ENCODE measurements at places on chromosomes 1 and 21.
A peak's percentile ranks its signal among the peaks of the same experiment; 100 is the strongest.

DNA sequence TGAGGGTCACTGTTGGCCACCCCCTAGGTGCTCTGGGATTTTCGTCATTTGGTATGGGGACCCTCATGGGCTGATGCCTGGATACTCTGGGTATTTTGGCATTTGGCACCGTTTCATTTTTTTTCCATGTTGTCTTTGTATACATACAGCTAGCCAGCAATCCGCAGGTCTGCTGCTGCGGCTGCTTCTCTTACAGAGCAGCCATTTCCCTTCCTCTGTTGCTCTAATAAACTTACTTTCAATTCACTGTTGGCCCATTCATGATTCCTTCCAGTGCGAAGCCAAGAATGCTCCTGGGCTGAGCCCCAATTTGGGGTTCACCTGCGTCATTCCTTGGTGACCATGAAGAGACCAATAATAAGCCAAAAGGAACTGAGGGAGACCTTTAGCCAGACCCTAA is 21.5 kb downstream of the GON4L start:
- no peak for DNase-seq

DNA sequence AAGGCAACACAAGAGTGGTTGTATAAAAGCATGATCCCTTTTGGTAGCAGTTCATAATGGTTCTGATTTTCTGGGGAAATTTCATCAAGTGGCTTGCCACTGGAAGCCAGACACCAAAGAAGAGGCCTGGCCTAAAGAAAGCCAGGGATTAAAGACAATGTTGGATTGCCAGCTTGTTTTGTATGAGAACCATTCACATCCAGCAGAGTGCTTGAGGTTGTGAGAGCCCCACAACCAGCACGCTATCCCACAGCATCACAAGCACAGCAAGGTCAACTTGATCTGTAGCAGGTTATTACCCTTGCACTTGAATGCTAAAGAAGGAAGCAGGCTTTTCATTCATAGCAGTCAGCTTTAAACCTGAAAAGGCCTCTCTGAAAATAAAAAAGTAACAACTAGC is 399.8 kb downstream of the PLPP3 start:
- no peak for DNase-seq

DNA sequence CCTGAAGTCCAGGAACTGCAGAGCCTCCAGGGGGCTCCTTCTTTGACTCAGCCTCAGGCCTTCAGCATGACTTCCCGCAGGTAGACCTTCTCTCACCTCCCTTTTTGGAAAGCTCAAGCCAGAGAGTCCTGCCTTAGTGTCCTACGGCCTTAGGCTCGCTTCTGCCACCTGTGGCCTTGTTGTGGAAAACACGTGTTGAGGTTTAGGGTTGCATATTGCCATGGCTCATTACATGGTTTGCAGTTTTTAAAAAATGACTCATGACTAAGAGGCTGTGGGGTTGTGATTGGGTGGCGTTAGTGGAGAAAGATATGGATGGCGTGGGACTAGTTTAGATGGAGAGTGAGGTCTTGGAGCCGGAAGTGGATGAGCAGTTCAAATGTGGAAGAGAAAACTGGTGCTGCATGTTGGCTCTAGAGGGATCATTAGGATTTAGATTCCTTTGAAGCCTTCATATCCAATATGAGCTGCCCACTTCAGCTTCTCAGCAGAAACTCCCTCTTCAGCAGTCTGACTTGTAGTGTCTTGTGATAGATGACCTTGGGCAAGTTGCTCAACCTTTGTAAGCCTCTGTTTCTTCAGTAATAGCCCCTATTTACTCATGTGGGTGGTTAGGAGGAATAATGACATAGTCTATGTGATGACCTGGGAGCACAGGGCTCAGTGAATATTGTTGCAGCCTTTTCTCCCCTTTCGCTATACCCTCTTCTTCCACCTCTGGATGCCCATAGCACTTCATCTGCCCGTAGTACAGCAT is 6.5 kb upstream of the FGGY start:
- no peak for DNase-seq

- DNase-seq, result no peak
These were observed 461.1 kb downstream of the DSCAM start for GRCh38 chr21:40385883-40386282.

DNA sequence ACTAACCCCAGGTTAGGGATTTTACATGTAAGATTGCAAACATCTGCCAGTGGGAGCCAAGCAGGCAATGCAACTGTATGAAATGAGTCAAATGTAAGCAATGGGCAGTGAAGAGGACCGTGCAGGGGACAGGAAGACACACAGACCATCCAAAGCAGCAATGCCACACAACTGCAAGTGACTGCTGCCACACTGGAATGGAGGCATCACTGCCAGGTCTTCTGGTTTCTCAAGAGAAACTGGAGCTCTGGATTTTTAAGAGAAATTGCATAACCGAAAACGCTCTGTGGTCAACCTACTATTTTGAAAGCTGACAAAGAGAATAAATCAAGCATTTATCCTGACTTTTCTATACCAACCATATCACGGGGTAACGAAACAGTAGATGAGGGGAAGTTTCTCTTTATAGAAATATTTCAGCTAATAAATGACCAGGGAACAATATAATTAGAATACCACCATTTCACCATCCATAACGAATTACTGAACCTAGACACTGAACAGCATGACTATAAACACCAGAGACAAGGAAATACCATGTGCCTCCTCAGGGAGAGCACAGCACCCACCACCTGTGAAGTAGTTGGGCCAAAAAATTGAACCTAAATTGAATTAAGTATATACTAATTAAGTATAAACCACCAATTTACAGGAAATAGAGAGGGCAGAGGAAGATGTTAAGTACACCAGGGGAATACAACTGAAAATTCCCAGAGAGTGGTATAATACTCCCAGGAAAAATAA is 4.4 kb downstream of the AK2 start:
- no peak for DNase-seq

DNA sequence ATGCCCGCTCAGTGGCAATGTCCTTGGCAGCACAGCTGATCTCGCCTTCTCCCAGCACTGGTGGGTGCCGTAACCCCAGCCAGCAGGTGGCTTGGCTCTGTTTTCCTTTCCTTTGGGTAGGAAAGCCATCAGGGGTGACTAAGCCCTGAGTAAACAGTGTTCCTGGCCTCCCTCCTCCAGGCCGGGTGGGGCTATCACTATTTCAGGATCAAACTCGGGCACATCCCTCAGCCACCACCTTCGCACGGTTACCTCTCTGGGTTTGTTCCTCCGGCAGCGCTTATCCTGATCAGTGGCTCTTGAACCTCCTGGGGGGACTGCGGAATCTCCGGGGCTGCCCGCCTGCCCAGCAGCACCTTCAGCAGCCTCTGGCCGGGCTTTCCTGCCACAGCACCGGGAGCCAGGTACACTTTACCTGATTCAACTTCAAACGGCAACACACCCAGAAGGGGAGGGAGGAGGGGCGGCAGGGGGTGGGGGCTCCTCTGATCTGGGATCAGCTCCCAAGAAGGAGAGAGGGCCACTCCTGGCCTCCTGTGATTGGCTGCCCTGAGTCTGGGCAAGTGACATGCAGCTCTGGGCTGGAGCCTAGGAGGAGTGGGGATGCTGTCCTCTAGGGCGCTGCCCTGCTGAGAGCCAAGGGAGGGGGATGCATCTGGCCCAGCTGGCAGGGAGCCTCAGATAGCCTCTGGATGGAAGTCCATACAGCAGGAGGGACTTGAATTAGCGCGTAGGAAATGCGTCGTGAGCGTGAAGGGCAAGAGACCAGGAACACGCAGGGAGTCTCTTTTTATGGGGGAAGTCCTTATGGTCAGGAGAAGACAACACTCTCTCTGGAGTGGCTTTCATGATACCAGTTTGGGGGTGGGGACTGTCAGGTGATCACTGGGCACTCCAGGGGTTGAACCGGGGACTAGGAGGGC is at the start of gene ASCL5:
ASCL5 (minus strand) TSS at position 353 of the 923 bp plus-strand sequence. CDS start 11,812 bp downstream, outside the sequence.
- no peak for DNase-seq

GRCh38 chr1:6588128-6588892 is 8.5 kb downstream of the ZBTB48 start:
- DNase-seq, result no peak

DNA sequence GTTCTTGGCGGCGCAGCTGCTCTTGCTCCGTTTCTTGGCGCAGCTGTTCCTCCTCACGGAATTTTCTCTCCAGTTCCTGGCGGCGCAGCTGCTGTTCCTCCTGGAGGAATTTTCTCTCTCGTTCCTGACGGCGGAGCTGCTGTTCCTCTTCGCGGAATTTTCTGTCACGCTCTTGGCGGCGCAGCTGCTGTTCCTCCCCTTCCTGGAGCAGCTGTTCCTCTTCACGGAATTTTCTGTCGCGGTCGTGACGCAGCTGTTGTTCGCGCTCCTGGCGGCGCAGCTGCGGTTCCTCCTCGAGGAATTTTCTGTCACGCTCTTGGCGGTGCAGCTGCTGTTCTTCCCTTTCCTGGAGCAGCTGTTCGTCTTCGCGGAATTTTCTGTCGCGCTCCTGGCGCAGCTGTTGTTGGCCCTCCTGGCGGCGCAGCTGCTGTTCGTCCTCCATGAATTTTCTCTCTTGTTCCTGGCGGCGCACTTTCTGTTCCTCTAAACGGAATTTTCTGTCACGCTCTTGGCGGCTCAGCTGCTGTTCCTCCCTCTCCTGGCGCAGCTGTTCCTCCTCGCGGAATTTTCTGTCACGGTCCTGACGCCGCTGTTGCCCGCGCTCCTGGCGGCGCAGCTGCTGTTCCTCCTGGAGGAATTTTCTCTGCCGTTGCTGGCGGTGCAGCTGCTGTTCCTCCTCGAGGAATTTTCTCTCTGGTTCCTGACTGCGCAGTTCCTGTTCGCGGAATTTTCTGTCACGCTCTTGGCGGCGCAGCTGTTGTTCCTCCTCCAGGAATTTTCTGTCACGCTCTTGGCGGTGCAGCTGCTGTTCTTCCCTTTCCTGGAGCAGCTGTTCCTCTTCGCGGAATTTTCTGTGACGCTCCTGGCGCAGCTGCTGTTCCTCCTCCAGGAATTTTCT is 7.0 kb downstream of the TCHH start:
- no peak for DNase-seq

DNA sequence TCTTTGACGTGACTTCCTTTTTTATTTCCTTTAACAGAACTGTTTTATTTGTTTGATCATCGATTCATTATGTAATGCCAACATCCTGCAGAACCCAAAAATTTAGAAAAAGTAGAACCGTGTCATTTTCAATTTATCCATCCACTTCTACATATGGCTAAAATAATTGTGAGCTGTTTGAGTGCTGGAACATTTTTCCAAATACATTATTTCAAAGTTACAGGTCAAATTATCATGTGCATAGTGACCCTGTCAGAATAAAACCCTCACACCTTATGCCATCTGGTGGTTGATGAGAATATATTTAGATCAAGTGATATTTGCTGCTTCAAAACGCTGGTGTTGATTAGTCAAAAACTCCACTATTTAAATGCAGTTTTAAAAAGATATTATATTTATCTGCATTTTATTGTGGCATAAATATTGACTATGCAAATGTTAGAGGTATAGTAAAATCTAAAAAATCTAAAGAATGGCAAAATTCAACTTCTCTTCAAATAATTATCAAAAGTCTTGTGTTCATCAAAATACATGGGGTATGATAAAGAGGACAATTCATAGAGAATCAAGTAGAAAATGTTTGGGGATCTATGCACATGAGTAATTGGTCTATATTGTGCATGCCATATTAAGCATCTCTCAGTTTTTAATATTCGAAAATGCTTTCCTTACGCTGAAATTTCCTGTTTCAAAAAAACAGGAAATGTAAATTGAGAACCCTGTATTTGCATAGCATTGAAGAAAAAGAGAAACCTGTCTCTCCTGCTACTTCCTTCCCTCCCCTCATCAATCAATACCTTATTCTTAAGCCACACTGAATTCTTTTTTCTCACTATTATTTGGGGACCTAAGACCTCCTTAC is 39.7 kb downstream of the UBE2U start:
- no peak for DNase-seq

- DNase-seq, result no peak
These were observed 156.4 kb upstream of the EDN2 start for GRCh38 chr1:41640756-41641474.

- DNase-seq, result no peak
These were observed 40.2 kb downstream of the PAX7 start for GRCh38 chr1:18670868-18671225.

DNA sequence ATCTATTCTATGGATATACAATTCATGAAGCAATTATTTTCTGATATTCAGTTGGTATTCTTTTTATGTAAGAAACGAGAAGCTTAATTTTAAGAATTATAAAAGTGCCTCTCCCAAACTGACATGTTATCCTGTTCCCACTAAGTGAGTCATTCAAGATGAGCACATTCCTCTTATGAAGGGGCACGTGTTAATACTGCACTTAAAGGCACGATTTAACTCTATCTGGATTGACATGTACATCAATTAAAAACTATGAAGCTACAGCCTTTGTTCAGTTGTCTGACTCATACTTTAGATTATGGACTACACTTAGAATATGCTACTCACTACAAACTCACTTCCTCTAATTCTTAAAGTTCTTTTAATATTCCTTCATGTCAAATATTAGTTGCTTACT is 111.6 kb downstream of the CYYR1 start:
- DNase-seq, result no peak

GRCh38 chr1:59218521-59219236 is 78.2 kb upstream of the FGGY start:
- DNase-seq, result no peak

DNA sequence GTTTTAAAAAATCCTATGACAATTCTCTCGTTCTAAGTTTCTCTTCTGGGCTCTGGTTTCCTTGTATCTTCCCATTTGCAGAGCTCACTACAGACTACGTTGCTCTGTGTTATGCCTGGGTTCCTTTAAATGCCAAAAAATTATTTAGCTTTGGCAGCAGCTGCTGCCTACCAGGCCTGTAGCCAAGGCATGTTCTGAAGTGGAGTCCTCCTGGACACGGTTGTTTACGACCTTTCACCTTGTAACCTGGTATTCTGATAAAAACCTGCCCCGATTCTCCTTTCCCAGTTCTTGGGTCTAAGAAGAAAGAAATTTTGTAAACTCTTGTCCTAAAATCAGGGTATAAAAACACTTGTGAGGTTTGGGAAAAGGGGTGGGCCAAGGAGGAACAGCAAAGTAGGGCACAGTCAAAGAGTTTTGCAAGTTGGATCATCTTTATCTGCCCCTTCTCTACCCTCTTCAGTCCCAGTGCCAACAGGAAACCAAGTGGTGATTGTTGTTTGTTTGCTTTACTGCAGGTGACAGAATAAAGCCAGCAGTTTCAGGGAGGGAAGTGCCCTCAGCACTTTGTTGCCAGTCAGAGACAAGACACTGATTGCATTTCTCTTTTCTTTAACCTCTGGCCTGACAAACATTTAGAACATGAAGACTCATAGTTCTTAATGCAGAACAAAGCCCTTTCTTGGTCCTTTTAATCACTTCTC is 3.1 kb upstream of the TXNIP start:
- DNase-seq, result no peak

GRCh38 chr1:27594564-27595510 is 9.1 kb downstream of the AHDC1 start:
- DNase-seq, result peak; percentile 27

- DNase-seq, result no peak
These were observed 1102.8 kb downstream of the BRINP3 start for GRCh38 chr1:189374816-189375215.

- no peak for DNase-seq
These were observed 8.6 kb upstream of the PTAFR start for GRCh38 chr1:28185071-28185470.

All from activated CD4-positive, alpha-beta T cell treated with anti-CD3 and anti-CD28 coated beads, Interleukin-2, amount 50 U/mL, for 48 hours (primary cell).